ENCODE measurements at places on chromosomes 5 and 9.

DNA sequence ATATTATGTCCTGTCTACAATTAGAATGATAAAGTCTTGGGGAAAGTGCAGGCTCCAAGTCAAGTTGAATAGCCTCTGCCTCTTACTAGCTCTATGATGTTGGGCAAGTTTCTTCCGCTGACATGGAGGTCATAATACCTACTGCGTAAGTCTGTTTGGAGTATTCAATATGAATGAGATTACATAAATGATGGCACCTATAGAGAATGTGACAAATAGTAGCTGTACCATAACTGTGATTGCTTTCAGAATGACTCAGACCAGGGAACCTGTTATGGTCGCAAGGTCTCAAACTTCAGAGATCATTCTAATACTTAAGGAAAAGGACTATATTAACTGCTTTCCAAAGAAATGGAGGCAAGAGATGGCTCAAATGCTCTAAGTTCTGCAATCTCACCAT, 94.0 kb upstream of the ABCA1 start:
- DNase-seq: no peak

DNA sequence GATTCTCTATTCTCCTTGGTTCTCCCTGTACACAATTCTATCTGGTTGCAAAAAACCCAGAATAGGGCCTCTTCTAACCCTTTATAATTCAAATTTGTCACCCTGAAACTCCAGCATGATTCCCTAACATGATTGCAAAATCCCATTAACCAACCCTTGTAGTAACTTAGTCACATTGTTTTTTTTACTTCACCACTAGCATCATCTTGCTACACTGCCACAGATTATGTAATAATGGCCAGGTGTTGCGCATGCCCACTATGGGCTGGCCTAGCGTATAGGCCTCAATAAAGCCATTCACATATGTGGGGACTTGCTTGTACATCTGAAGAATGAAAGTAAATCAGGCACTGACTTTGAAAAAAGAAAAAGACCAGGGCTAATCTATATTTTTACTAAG, 25.7 kb downstream of the FAM170A start:
- peak; percentile 75 for DNase-seq

GRCh38 chr9:126952205-126952977, 37.8 kb downstream of the RALGPS1 start:
- DNase-seq: no peak

DNA sequence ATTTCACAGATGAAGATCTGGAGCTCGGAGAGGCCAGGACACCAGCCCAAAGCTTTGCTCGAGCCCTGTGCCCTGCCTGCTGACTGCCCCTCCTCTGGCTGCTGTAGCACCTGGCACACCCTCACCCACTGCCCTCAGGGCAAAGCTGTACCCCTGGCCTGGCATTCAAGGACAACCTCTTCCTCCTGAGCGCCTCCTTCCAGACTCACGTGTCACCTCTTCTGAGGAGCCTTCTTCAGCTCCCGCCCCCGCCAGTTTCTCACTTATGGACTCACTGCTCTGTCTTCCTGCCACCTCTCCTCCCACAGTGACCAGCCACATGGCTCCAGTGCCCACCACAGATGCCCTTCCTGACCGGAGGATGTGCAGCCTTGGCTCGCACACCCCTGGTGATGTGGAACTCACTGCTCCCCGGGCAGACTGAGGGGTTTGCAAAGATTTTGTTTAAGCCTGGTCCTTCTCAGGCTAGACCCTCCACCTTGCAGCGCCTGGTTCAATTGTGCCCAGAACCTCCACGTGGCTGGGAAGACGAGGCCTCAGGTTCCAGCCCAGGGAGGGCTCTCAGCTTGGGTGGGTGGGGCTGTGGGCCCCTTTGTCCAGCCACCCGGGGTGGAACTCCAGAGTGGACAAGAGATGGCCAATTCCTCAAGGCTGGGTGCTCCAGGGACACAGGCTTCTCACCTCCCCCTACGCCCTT, 46.6 kb upstream of the PHYKPL start:
- no peak for DNase-seq

DNA sequence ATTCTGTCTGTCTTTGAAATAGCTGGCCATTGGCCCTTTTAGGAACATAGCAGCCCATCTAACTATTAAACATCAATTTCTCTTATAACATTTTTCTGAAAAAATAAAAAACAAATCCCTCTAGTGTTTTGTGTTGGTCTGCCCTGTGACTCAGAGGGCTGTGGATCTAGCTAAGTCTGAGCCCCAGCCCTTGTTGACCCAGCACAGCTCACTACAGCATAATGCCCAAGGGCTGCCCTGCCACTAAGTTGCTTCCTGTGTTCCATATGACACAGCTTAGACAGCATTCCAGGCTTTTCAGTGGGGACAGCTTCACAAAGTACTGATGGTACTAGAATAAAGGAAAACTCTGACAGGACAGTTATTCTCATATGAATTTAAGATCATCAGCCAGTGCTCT, 136.0 kb downstream of the SCAMP1 start:
- no peak for DNase-seq

- DNase-seq: no peak
Observed at GRCh38 chr5:179616002-179616594, 7.4 kb downstream of the HNRNPH1 start.

GRCh38 chr5:33235304-33235703, 205.5 kb upstream of the TARS1 start:
- DNase-seq: no peak

DNA sequence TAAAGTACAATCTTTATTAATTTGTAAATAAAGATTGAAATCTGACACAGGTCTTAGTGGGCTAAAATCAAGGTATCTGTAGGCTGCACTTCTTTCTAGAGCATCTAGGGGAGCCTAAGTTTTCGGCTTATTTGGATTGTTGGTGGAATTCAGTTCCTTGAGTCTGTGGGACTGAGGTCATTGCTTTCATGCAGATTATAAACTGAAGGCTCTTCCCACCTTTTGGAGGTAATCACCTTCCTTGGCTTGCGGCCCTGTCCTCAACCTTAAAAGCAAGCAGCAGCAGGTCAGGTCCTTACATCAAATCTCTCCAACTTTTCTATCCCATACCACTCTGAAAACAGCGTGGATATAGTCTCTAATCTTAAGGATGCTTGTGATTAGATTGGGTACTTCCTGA, 25.9 kb downstream of the MAT2B start:
- DNase-seq: no peak

DNA sequence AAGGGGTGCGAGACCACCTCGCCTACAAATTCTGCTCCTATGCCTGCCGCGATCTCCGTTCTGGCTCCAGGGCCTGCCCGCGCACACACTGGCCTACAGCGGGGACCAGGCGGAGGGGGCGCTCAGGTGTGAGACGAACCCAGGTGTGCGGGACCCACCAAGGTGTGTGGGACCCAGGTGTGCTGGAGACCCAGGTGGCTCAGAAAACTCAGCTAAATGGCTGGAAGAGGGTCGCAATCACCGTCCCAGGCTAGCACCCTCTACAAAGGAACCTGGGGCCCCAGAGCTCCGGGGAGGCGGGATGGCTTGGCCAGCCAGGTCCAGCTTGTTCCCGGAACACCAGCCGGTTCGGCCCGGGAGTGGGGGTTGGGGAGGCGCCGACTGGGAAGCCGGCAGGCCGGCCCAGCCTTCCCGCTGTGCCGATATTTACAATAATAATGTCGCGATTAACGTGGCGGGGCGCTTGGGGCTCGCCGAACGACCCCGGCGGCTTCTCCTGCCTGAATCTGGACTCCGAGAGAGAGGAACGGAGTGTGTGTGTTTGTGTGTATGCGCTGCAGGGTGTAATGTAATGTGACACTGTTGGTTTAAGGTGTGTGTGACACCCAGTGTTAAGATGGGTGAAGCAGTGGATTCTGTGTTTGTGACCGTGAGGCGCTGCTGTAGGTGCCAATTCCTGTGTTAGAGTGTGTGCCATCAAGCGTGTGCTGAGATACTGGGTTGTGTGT, 1.4 kb downstream of the PCDH1 start:
- DNase-seq: no peak

- DNase-seq: peak; percentile 41
Observed at GRCh38 chr9:81607593-81608288, 81.6 kb downstream of the TLE1 start.

GRCh38 chr9:92265154-92265553, 28.3 kb downstream of the IARS1 start:
- DNase-seq: no peak

DNA sequence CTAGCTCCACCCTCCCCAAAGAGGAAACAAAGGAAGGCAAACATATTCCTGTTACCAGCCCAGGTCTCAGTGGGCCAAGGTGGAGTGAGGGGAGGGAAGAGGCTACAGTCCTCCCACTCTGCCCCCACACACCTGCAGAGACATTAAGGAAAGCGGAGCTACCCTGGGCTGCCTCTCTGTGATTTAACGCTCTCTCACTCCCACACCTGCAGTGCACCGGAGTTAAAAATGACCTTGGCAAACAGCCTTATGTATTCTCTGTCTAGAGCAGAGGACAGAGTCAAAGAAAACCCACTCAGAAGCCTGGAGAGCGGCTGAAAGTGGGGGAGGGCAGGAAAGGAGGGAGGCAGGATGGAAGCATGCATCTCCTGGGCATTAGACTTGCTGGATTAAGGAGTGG, 32.7 kb downstream of the KCNIP1 start:
- DNase-seq: no peak

DNA sequence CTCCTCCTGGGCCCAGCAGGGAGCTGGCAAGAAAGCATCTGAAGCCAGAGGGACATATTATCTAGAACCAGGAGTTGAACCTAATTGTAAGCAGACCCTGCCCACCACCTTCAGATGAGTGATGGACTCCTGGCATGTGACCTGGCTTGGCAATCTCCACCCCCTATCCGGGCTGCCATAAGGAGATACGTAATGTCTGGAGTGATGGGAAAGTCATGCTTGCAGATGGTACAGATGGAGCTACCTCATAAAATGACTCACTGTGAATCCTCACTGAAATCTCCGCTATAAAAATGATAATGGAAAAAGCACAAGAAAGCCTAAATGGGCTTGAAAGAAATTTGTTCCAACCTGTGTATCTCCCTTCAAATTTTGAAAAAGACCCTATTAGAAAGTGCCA, 157.5 kb downstream of the DMRT2 start:
- DNase-seq: no peak

- DNase-seq: peak; percentile 71
Observed at GRCh38 chr9:136847088-136847825, 2.0 kb upstream of the PHPT1 start.

- DNase-seq: no peak
Observed at GRCh38 chr9:100584951-100585350, 7.1 kb downstream of the CAVIN4 start.

DNA sequence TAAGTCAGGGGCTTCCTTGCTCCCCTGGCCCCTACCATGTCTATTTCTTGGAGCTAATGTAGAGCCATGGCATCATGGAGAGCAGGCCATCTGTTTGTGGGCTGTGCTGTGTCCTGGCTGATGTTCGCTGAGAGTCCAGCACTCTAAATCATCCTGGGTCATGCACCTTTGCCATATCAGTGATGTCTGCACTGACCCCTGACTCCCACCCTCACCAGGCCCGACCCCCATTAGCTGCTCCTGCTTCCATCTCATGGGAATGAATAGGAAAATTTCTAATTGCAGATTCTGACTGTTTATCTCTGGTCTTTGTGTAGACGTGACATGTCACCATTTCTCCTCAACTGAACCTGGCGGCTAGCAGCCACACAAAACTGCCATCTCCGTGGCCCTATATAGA, 236.9 kb downstream of the NSG2 start:
- no peak for DNase-seq

GRCh38 chr5:95900383-95900958, 61.2 kb downstream of the ELL2 start:
- DNase-seq: no peak

- no peak for DNase-seq
Observed at GRCh38 chr5:42631241-42631640, 125.4 kb upstream of the CCDC152 start.

DNA sequence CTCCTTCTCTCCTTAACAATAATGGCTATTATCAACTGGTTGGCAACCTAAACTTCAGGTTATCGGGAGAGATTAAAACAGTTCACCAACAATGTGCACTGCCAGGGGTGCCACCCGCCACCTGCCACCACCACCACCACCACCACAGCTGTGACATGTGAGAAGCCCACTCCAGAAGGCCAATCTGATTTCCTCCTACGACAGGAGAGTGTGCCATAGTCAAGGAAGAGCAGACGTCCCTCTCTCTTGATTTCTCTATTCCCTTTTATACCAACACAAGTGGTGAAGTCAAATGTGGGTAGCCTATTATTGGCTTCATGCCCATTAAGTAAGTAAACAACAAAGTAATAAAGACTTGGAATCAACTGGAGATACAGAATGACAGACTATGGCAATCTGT, 22.4 kb downstream of the GNAQ start:
- DNase-seq: peak; percentile 51

GRCh38 chr9:13281356-13282016, 2.0 kb upstream of the MPDZ start:
- no peak for DNase-seq

GRCh38 chr9:134372581-134373267, 46.5 kb downstream of the RXRA start:
- peak; percentile 32 for DNase-seq

GRCh38 chr9:136029556-136029955, 65.5 kb downstream of the NACC2 start:
- DNase-seq: no peak

- no peak for DNase-seq
Observed at GRCh38 chr9:84254972-84255371, 85.6 kb downstream of the SLC28A3 start.

DNA sequence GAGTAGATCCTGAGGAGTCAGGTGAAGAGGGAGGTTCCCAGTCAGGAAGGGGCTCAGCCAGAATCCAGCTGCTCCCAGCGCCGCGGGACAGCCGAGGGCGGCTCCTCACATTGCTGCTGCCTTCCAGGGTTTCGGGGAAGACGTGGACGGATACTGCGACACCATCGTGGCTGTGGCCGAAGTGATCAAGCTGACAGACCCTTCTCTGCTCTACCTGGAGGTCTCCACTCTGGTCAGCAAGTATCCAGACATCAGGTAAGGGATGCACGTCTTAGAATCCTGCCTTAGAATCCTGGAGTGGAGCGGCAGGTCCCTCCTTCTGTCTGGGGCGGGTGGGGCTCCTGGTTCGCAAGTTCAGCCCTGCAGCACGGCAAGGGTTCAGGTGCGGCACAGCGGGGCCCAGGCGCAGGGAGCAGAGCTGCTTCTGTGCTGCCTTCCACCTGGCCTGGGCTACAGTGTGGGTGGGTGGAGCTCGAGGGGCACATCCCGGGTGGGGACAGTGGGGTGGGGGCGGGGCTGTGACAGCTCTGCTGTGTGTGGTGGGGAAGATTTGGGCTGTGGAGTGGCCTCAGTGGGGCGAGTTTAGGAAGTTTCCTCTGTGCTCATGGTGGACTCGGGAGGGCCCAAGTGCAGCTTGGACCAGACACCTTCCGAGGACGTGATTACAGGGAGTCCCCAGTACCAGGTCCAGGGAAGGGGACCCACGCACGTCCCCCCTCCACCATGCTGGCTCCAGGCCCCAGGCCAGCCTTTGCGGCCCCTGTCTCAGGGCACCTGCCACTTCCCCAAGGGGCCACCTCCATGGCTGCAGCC, 22.8 kb downstream of the EXOC3 start:
- DNase-seq: no peak

- no peak for DNase-seq
Observed at GRCh38 chr5:150777685-150778084, 872 bp upstream of the SMIM3 start.

GRCh38 chr5:73816656-73817420, 190.8 kb downstream of the ARHGEF28 start:
- no peak for DNase-seq

- no peak for DNase-seq
Observed at GRCh38 chr5:50655810-50656205, 10.6 kb upstream of the PARP8 start.
